Stimulated activated CD4-positive, alpha-beta T cell treated with anti-CD3 and anti-CD28 coated beads, Interleukin-4, amount 100 ng/mL, for 24 hours (primary cell): ENCODE measurements at places on chromosomes 7 and 10.
A peak's percentile ranks its signal among the peaks of the same experiment; 100 is the strongest.

DNA sequence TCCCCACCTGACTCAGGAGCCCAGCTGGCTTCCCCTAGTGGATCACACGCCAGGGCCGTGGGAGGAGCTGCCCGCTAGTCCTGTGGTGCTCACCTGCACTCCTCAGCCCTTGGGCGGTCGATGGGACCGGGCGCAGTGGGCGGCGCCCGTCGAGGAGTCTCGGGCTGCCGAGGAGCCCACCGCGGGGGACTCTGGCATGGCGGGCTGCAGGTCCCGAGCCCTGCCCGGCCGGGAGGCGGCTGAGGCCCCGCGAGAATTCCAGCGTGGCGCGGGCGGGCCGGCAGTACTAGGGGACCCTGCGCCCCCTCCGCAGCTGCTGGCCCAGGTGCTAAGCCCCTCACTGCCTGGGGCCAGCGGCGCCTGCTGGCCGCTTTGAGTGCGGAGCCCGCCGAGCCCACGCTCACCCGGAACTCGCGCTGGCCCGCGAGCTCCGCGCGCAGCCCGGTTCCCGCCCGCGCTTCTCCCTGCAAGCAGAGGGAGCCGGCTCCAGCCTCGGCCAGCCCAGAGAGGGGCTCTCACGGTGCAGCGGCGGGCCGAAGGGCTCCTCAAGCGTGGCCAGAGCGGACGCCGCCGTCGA is 367.9 kb downstream of the TYW1 start:
- no peak for DNase-seq

DNA sequence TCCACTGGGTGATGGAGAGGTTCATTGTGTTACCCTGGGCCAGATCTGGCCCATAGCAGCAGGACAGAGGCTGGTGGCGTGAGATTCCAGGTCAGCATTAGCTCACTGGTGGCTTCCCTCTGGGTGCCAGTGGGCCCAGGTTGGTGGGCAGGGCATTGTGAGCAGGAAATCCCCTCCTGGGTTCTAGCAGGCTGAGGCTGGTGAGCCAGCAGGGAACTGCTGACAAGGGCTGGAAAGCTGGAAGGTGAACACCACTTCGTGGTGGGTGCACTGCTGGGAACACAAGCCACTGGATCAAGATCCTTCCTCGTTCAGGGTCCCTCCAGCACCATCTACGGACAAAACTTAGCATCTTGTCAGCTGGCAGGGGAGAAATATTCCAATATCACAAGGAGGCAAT is 259.2 kb upstream of the FZD1 start:
- DNase-seq = no peak

DNA sequence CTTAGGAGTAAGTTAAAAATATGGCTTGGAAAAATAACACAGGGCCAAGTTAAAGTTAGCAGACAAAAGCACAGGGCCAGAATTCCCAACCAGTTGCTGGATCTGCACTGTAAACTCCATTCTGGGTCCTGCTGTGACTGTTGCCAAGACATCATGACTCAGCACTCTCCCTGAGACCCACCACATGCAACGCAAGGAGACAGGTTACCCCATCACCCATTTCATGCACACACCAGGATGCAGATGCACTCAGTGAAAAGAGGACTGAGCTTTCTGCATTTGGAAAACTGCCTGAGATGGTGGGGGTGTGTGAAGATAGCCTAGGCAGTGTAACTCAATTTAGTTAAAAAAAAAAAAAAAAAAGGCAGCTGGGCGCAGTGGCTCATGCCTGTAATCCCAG is 97.6 kb upstream of the ZNF438 start:
- no peak for DNase-seq

GRCh38 chr7:52017802-52018679 is 701.4 kb upstream of the COBL start:
- no peak for DNase-seq

- DNase-seq = no peak
Observed at GRCh38 chr10:30432622-30433305, 1.2 kb upstream of the MAP3K8 start.

DNA sequence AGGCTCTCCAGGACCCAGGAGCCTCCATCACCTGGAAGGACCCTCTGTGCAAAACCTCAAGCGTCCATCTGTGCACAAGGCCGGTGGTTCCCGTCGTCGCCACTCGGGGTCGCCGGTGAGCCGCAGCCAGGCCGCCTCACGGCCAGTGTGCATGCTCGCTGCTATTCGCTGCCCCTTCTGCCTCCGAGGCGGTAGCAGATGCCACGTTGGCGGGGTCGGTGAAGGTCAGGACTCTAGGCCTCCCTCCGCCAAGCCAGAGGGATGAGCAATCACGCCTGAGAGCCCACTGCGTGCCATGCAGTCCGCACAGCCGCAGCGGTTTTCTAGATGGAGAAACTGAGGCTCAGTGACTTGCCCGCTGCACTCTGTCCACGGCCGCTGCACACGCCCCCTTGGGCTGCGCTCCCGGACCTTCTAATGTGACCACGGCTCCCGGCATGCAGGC is 5.7 kb downstream of the UPK3B start:
- DNase-seq = peak; percentile 42

DNA sequence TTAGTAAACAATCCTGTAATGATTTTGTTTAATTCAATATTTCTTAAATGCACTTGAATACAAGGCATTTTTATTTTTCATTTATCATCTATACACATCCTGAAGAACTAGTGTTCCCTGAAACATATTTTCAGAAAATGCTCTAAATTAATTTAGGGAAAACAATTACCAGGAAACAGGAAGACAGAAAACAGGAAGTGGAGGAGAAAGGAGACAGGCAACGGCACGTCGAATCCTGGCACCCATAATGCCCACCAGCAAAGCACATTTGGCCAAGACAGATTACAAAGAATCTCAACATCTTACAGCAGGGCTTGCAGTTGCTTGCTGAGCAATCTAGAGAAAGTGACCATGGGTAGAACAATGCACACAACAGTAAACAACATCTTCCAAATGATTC is 571.1 kb downstream of the GRID1 start:
- DNase-seq = no peak

GRCh38 chr10:30589441-30589840 is 40.1 kb downstream of the LYZL2 start:
- no peak for DNase-seq

GRCh38 chr7:131826960-131827359 is 270.5 kb upstream of the PODXL start:
- DNase-seq = no peak

- no peak for DNase-seq
Observed at GRCh38 chr10:100318207-100318606, 11.8 kb downstream of the PKD2L1 start.

GRCh38 chr10:613271-614138 is 76.0 kb downstream of the DIP2C start:
- DNase-seq = no peak

DNA sequence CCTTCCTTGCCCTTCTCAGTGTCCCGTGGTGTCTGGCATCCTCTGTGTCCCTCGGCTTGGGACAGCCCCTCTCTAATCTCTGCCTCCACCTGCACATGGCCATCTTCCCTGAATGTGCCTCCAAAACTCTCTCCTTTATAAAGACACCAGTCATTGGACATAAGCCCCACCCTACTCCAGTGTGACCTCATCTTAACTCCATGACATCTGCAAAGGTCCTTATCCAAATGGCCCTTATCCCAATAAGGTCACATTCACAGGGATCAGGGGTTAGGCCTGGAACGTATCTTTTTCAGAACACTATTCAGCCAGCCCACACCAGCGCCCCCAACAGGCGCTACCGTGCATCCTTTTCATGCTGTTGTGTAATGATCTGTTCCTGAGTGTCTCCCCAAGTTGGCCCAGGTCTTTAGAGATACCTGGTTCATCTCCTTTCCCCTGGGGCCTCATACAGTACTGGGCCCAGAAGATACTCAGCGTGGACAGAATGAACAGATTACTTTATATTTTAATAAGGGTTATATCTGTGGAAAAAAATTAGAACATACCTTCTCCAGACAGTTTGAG is 132.6 kb upstream of the ADAM12 start:
- no peak for DNase-seq

DNA sequence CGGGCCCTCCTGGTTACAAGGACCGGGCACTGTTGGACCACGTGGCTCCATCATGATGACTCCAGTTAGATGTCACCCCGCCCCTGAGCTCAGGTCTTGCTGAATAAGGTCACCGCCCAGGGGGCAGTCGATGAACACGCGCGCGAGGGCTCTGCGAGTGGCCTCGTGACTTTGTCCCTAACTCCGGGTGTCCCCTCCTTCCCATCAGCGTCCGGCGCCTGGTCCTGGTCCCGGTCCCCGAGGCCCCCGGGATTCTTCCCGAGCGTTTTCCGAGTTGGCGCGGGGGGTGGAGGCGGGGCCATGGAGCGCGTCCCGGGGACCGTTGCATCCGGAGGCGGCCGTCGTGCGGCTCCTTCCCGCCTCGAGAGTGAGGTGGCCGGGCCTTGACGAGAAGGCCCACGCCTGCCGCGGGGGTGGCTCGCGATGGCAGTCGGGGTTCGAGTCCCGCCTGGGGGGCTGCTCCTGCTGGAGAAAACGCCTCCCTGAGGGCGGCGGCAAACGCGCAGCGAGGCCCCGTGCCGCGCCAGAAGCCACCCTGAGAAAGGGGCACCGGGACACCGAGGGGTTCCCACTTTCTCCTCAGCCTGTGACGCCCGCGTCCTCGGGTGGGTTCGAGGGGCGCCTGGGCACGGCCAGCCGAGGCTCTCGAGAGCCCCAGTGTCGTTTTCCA is 569 bp upstream of the NPTX2 start:
- DNase-seq = no peak

- DNase-seq = no peak
Observed at GRCh38 chr10:48478980-48479811, 125.7 kb downstream of the ARHGAP22 start.

- DNase-seq = no peak
Observed at GRCh38 chr7:50937727-50938126, 155.0 kb upstream of the GRB10 start.

GRCh38 chr7:51878865-51879264 is 562.3 kb upstream of the COBL start:
- no peak for DNase-seq

DNA sequence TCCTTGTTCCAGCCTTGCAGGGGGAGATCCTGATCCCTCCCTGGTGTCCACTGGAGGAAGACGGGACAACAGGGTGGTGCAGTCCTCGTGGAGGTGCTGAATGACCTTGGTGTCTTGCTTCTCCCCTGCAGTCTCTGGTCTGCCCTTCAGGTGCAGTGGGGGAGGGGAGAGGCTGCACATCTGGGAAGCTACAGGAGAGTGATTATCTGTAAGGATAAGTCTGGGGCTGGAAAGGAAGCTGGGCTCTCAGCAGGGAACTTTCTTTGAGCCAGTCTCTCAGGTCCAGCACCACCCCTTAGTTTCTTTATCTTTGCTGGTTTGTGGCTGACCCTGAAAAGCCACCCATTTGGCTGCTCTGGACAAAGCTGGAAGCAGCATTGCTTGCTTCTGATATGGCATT is 275.6 kb downstream of the CCSER2 start:
- no peak for DNase-seq

DNA sequence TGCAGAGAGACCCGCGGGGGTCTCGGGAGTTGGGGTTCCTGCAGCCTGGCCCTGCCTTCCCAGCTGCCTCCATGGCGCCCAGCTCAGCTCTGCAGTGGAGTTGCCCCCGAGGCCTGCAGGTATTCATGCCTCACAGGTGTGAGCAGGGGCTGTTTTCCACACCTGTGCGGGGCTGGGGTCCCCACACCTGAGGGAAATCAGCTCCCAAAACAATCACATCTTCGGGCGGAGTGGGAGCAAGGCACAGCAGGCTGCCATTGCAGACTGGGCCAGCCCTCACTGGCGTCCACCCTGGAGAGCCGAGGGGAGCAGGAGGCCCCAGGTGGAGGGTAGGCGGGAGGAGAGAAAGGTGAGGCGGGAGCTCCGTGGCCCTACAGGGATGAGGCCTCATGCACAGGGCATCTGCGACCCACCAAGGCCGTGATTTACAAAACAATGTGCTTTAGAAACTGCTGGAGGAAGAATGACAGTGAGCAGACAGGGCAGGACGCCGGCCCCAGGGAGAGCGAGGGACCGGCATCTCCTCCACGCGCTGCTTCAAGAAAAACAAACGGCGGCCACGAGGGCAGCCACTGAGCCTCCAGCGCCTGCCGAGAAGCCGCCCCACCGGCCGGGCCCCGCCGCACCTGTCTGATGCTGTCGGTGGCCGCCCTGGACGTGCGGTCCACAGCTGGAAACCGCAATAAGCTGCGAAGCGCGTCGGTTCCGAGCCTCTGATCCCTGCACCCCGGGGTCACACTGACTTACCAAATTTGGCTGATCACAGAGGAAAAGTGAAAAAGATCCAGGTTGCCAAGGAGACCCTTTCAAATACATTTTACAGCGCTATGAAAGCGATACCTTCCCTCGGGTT is 53.0 kb upstream of the PDGFA start:
- no peak for DNase-seq

DNA sequence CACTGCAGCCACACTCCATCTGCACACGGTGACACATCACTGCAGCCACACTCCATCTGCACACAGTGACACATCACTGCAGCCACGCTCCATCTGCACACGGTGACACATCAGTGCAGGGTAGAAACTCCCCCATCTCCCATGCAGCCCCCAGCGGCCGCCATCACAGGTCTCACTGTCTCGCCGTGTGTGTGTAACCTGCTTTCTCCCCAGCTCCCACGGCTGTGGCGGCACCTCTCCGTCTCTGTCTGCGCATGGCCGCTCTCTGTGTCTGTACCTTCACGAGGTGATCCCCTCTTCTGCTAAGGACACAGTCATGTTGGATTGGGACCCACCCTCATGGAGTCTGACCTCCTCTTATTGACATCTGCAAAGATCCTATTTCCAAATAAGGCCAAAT is 527.4 kb downstream of the PTPRN2 start:
- DNase-seq = no peak

DNA sequence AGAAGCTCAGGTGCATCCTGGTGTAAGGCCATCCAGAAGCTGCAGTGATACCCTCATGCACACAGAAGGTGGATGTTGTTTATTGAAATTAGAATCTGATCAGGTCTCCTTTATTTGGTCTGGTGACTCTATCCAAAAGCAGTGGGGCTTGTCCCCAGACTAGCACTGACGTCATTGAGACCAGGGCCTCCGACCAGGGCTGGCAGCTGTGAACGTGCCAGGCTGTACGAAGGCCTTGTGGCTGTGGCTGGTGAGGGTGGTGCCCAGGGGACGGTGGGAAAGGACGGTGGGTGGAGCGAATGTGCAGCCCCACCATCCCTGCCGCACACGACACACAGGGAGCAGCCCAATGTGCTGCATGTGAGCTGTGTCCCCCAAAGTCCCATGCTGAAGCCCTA is 160.0 kb downstream of the ADARB2 start:
- no peak for DNase-seq

DNA sequence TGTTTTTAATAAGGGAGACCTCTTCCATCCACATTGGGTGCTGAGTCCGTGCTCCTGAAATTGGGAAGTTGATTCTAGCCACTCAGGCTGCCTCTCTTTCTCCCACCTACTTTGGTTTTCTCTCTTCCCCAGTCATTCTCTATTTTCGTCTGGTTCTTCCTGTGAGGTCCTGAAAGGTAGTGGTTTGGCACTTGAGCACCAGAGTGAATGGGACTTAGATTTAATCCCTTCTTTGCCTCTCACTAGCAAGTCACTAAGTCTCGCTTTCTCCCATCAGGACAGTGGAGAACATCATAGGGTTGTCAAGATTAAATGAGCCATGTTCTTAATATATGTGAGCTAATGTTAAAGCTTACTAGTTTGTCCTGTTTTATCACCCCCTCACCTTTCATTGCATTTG is 4.0 kb upstream of the AASS start:
- DNase-seq = no peak
